ENCODE measurements at places on chromosomes 12 and 14.
A peak's percentile ranks its signal among the peaks of the same experiment; 100 is the strongest.

DNA sequence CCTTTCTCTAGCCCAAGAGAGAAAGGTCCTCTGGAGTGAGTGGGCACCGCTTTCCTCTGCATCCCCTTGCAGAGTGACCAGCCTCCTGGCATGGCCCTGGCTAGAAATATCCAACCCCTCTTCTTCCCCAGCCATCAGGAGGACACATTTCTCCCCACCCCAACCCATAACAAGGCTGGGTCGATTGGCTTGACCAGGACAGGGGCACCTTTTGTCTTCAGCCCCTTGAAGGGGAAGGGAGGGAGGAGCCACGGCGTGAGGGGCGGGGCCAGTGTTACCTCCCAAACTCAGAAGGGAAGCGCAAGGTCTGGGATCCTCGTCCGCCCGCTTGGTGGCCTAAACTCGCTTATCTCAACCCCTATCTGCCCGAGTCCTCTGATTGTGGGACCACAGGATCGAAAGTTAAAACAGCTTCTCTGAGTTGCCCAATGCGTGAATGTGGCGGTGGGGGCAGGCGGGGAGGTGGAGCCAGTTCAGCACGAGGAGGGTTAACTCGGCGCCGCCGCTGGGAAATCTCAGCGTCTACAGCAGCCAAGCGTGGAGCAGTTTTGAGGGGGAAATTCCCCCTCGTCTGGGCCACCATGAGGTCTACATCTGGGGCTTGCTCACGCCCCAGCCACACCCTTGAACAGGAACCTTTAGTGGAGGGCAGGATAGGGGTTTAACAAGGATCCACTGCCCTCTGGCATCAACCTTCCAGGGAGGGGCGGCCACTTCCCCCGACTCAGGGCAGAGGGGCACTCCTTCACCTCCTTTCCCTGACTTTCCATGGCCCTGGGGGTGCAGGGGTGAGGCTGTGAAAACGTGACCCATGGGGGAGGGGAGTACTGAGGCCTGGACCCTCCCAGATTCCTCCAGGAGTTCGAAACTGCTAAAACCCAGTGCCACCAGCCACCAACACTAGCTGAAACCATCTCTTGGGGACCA is 795 bp downstream of the STAT6 start:
- DNase-seq = peak; percentile 52

- DNase-seq = no peak
These were observed 94.4 kb downstream of the SYT1 start for GRCh38 chr12:78958941-78959340.

- DNase-seq = peak; percentile 49
These were observed 4.0 kb downstream of the KRT5 start for GRCh38 chr12:52515927-52516831.

DNA sequence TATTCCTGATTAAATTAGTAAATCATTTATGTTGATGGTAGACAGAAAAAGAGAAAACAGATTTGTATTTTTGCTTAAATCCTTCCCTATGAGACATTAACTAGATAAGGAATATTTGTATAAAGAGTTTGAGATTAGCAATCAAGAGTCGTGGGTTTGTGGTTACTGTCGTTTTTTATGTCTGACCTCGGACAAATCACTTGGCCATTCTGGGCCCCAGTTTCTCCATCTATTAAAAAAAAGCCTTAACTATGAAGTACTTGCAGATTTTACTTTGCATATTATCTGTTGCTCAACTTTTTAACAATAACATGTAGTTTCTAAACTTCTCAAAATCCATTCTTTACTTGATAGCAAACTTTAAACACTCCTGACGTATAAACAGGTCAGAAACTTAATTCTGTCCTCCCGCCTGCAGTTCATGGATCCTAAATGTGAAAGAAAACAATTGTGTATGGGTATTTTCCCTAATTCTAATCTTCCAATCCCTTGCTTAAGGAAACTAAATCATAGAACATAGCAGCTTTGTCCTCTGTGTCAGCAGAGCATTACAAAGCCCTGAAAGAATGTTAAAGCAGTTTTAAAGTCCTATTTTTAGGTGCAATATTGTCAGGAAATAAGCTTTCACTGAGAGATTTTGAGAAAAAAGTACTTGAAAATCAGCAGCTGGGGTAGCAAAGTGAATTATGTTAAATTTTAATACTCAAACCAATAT is 118.2 kb downstream of the GPR135 start:
- no peak for DNase-seq

- DNase-seq = no peak
These were observed 92.0 kb downstream of the FBXL14 start for GRCh38 chr12:1502379-1502720.

DNA sequence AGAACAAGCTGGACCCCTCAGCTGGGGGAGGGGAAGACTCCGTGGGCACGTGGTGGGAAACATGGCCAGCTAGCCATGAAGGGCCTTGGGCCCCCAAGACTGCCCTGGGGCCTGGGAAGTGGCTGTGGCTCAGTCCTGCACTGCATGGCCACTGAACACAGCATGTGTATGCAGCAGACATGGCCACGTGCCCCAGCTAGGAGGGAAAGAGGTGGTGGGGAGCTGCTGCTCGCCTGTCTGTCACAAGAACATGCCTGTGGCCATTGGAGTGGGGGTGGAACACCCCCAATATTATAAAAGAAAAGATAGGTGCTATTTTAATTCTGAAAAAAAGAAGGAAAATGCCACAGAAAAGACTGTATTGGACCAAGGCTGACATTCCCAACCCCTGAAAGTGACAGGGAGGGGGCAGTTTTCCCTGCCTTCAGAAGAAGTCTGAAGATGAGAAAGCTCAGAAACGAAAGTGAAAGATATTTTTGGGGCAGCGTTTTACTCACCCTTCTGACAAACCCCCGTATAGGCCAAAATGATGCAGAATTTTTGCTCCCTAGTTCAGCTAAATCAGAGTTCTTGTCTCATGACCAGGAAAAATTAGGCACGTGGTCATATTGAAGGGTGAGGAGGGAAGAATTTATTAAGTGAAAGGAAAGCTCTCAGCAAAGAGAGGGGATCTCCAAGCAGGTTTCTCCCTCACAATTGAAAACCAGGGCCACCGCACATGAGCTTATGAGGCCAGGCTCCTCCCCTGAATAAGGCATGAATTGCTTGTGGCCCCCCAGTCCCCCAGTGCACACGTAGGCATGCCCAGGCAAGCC is 35.2 kb upstream of the PCNX1 start:
- DNase-seq = no peak

- no peak for DNase-seq
These were observed 722 bp downstream of the FAM234B start for GRCh38 chr12:13044906-13045299.

DNA sequence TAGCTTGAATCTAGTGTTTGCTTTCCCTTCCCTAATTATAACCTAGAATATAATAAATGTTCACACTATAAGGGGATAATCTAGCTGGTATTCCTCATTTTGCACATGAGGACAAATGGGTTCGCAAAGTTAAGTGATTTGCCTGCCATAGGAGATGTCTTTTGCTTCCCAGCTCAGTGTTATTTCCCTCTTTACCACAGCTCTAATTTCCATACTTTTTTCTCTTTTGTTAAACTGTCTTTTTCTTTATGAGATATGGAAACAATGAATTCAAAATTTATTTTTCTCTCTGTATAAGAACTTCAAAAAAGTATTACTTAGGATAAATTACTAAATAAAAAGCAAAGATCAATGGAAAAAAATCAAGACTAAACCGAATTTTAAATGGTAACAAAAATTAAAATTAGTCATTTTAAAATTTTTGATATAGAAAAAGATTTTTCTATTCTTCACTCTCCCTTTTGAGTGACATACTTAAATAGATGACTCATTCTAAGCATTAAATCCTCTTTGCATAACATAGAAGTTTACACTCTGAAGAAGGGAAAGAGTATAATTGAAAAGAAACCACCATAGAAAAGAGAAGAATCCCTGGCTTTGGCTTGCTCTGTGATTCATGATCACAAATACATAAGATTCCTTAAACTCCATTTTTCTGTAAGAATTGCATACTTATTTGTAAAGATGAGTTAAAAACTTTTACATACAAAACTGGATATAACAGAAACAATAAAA is 97.3 kb downstream of the INSM2 start:
- no peak for DNase-seq

DNA sequence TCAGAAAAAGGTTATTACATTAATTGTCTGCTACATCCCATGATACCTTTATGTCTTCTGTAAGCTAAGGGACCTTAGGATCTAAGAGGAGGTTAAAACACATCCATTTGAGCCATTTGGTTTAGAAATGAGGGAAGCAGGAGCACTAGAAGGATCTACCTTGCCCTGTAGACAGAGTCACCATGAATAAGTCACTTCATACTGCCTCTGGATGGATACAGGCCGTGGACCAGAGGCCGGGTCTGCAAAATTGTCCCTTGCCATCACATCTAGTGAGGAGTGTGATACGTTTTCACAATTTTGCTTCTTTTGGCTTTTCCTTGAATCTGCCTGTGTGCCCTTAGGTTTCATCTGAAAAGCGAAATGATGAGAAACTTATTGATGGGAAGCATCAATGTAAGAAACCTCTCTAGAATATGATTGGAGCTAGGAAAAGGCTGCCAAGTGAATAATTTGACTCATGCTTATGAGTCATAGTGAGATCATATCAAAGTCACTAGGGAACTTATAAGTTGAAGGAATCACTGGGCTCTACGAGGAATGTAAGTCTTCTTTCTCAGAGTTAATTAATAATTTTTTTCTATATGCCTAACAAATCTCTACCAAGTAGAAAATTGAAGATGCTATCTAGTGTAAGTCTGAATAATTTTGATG is 10.8 kb downstream of the GLRX5 start:
- DNase-seq = no peak

DNA sequence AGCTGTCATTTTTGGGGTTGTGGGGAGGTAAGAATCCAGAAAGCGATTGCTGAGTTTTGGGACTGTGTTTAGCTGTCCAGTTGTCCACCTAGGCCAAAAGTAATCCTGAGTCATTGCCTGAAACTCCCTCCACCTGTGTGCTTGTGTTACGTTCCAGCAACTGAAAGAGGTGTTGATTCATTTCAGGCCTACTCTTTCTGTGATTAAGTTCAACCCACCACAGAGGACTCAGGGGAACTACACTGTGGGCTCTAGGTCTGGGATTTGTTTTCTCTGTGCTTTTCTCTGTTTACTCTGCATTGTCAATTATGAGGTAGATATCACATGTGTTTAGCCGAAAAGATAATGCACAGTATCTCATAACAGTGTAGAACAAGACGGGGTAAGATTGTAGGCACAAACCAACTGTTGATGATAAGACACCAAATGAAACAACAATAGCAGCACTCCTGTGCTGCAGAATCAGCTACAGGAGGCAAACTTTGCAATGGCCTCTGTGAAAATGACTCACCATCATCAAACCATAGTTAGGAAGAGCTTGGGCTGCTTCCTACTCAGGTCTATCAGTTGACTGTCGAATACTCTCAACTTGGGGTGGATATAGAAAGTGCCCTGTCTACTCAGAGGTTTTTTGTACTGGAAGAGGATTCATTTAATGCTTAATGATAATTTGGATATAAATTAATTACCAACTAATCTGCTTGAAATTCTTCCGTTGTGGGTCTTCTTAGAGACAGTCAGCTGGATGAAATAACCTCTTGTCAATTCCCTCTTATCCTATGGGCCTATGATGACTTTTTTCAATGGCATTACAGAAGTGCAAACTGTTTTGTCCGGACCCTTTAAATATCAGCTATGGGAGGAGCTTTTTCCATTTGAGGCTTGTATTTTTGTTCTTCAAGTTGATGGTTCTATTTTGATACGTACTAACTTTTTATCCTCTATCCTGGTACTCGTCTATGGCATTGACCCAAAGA is 385.9 kb downstream of the BMP4 start:
- DNase-seq = no peak

DNA sequence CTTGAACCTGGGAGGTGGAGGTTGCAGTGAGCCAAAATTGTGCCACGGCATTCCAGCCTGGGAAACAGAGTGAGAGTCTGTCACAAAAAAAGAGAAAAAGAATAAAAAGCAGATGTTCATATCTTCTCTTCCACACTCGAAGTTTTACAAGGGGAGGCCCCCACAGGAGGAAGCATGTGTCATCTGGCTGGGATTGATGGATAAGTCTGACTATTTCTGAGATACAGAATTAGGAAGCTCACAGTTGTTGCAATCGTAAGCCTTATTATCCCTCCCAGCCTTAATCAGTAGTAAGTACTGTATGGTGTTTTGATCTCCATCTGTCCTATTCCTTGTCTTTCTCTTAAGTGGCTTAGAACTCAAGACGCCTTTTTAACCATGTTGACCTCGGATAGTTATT is 31.9 kb upstream of the RASSF8 start:
- no peak for DNase-seq

DNA sequence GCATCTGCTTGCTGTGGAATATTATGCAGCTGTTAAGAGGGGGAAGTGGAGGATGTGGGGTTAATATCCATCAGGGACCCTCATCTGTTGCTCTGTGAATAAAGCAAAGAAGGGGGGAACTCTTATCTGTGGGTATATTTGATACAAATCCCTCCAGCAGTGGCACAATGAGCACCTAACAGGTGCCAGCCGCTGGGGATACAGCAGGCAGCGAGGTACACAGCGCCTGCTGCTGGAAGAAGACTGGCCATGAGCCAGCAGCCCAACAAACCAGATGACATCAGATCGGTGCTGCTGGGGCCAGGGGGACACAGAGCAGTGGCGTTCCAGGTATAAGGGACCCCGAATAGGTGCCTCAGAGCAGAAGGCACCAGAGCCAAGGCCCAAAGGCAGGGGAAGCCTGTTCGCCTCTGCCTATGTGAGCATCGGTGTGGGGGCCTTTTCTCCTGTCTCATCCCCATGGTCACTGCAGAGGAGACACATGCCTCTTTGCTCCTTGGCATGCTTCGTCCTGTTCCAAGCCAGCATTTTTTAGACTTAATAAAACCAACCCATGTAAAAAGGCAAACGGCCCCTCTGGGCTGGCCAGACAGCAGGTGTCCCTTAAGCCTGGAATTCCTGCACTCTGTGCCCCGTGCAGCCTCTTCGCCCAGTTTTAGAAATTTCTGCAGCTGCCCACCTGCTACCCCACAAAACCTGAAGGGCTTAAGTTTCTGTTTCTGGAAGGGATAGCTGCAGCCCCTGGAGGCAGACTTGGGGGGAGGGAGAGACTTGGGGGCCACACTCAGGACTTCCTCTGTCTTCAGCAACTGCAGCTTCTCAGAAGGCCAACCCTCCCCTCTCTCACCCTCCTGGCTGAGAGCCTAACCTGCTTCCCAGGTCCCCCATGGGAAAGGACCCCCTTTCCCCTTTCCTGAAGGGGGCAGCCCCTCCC is 1.6 kb upstream of the CKB start:
- DNase-seq = no peak

- DNase-seq = no peak
These were observed 202.4 kb upstream of the AMIGO2 start for GRCh38 chr12:47282206-47282605.

GRCh38 chr12:101642115-101643067 is 47.6 kb downstream of the MYBPC1 start:
- no peak for DNase-seq

All from PC-9 (cell line).